ENCODE measurements at places on chromosomes 1 and 21.

DNA sequence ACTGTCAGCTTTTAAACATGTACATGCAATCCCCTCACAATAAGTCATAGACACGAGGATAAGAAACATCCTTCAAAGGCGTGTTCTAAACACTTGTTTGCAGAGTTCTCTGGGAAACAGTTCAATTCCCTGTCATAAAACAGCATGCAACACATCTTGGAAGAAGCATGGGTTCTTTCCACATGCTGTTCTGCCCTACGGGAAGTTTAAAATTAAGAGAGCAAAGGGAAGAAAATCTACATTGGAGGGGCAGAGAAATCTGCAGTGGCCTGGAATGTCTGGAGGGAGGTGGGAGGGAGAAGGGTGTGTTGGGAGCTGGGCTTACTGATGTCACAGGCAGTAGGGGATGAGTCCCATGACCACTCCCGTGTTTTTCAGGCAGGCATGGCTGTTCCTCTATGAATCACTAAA lies 98.3 kb upstream of the SLC2A1 start:
- peak; percentile 57 for DNase-seq

DNA sequence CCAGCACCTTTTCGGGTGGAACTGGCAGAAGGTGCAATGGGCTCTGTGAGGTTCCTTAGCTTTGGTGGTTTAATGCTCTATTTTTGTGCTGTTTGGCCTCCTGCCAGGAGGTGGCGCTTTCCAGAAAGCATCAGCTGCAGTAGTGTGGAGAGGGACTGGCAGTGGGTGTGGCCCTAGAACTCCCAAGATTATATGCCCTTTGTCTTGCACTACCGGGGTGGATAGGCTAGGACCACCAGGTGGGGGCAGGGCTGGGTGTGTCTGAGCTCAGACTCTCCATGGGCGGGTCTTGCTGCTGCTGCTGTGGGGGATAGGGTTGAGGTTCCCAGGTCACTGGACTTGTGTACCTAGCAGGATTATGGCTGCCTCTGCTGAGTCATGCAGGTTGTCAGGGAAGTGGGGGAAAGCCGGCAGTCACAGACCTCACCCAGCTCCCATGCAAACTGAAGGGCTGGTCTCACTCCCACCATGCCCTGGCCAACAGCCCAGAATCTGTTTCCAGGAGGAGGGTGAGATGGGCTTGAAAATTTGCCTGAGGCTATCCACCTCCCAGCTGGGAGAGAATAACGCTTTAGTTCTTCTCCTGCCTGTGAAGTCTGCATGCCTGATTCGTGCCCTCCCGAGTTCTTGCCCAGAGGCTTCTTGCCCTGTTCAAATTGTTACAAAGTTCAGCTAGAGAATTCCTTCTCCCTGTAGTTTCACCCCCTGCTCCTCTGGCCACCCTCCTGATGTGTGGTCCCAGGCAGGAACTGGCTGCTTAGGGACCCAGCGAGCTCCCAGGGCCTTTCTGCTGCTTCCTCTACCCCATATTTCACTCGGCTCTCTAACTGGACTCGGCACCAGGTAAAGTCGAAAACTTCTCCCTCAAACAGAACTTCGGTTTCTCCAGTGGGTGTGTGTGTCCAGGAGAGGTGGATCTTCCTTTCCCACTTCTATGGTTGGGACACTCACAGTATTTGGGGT lies 76.5 kb upstream of the BTG3 start:
- no peak for DNase-seq

- DNase-seq, result no peak
These were observed 1054.8 kb downstream of the MRPL39 start for GRCh38 chr21:24552491-24552890.

DNA sequence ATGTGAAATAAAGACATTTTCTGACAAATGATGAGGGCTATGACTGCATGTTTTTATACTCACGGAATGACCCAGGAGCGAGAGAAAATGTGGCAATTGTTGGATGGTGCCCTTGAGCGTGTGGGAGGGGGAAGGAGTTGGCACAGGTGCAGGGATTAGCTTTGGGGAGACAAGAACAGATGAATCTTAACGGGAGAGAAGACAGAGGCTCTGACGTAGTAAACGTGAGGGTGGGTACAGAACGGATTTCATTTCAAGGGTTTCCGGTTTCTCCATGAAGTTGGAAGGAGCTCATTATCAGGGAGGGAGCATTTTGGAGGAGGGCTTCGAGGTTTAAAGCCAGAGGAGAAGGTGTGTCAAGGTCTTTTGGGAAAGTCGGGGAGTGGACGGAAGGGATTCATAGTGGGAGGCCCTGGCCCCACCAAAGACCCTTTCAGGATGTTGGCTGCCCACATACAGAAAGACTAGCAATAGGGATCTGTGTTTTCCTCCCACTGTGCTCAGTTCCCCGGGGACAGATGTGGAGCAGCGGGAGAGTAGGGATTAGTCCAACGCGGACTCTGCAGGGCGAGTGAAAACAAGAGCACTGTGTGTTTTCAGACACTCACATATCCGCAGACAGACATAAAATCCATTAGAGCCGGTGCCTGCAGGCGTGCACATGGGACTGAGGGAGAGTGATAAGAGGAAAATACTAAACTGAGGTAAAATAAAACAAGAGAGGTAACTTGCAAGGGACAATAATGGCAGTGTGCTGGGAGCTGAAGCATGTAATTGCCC lies 584.1 kb downstream of the AJAP1 start:
- DNase-seq, result no peak

All from AG10803 (cell line).